ENCODE measurements at places on chromosomes 1 and 21.

DNA sequence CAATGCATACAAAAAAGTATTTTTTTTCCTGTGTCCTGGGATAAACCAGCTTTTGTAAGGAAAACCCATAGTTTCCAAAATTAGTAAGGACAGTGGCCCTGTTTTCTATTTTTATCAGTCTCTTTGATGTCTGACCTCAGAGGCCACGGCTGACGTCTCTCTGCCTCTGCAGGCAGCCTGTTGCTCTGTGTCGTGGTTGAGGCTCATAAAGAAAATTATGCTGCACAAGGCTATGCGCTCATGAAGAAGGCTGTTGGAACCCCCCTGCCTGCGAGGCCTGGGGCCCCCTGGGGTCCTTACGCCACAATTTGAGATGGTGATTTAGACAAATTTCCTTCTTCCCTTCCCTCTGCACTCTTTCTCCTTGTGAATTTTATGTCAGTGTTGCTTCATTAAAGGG is 48.9 kb downstream of the AGPAT3 start:
- DNase-seq = no peak

DNA sequence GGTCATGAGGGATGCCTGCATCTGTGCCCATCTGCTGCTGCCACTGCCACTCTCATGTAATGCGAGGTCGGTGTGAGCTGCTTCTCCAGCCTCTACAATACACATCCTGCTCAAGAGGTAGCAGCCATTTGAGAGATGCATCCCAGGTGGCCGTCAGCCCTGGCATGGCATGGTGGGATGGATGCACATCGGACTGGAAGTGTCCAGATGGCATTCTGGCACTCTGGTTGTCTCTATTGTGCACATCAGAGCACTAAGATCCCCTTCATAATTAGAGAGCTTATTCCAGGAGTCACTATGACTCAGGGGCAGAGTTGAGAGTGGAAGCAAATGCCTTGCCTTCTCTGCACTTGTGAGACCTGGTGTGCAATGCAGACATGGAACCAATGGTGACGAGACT is 3.8 kb downstream of the STRIP1 start:
- DNase-seq = no peak

- DNase-seq = no peak
These were observed 4.2 kb upstream of the CCDC28B start for GRCh38 chr1:32195972-32196823.

DNA sequence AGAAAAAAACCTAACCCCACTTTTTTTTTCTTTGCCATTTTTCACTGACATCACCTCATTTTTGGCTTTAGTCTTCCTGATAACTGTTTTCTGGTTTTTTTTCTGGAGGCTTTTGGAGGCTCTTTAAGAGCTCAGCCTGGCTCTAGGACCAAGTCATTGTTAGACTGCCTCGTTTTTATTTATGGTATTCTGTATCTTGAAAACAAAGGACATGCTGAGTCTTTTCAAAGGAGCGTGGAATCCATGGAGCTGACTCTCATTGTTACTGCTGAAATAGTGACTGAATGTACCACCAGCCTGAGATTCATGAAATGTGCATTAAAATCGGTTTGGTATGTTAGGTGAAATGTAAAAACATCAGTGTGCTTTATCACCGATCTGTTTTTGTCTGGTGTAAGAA is 28.0 kb downstream of the RASAL2 start:
- DNase-seq = no peak

DNA sequence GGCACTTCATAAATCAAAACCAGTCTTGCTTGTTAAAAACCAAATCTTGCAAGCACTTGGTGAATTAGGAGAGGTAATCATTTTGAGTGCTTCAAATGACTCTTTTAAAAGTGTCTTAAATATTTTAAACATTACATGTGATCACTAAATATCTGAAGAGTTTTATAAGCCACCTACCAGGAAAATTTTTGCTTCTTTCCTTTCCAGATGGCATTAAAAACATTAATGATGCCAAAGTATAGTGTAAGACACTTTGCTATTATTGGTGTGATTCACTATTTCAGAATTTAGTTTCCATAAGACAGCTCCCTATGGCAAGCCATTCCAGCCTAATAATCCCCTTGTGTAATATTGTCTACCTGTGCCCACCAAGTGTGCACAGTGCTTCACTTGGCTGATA is 548.8 kb upstream of the ADAMTS5 start:
- DNase-seq = no peak

GRCh38 chr1:115073298-115074087 is 15.8 kb downstream of the TSPAN2 start:
- no peak for DNase-seq

DNA sequence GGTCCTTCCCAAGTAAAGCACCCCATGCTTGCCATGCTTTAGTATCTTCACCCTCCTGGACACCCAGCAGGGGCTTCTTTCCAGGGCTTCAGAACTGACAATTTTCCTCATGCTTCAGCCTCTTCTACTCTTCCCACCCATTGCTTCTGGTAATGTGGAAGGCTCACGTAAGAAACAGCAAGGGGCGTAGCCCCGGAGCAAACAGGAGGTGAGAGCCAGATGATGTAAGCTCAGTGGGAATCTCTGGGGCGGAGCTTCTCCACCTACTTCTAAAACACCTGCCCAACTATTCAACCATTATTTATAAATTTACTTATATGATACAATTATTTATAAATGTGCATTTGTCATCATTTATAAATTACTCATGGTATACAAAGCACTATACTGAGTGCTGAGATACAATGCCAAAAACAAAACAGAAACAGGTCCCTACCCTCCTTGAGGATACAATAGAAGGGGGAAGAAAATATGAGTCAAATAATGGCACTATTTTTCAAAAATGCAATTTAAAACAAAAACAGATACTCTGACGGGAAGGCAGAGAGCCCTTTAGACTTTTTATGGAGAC is 140.1 kb upstream of the CAMK1G start:
- DNase-seq = no peak

- DNase-seq = no peak
These were observed 2.0 kb upstream of the ACOT11 start for GRCh38 chr1:54545916-54546635.

DNA sequence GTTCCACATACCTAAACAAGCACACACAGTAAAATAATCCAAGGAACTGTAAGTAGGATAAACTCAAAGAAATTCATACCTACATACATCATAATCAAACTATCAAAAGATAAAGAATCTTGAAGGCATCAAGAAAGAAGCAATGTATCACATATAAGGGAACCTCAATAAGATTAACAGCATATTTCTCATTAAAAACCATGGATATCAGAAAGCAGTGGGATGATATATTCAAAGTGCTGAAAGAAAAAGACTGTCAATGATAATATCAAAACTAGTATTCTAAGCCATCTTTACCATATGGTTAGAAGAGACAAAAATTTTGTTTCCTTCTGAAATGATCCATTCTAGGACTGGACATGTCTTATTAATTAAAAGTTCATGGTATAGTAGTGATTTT is 37.1 kb upstream of the ADAM30 start:
- DNase-seq = no peak

- DNase-seq = peak; percentile 57
These were observed at the start of gene HHIPL2 for GRCh38 chr1:222547944-222548671. Gene HHIPL2, minus strand, starts transcription at chr1:222548104. Its CDS starts 60 bp downstream, at chr1:222548044.

DNA sequence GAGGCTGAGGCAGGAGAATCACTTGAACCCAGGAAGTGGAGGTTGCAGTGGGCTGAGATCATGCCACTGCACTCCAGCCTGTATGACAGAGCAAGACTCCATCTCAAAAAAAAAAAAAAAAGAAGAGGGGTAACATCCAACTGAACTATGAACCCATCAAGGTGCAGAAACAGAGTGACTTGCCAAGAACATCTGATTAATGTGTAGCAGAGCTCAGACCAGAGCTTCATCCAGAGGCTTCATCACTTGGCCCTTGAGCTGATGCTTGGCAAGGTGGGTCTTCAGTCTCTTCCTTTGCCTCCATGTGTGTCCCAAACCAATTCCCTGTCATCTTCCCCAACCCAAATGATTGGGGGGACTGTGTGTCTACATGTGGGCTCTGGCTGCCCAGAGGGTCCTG is 32.6 kb downstream of the HSD3B1 start:
- DNase-seq = peak; percentile 14

- DNase-seq = no peak
These were observed 9.6 kb downstream of the TTLL10 start for GRCh38 chr1:1183221-1183747.

DNA sequence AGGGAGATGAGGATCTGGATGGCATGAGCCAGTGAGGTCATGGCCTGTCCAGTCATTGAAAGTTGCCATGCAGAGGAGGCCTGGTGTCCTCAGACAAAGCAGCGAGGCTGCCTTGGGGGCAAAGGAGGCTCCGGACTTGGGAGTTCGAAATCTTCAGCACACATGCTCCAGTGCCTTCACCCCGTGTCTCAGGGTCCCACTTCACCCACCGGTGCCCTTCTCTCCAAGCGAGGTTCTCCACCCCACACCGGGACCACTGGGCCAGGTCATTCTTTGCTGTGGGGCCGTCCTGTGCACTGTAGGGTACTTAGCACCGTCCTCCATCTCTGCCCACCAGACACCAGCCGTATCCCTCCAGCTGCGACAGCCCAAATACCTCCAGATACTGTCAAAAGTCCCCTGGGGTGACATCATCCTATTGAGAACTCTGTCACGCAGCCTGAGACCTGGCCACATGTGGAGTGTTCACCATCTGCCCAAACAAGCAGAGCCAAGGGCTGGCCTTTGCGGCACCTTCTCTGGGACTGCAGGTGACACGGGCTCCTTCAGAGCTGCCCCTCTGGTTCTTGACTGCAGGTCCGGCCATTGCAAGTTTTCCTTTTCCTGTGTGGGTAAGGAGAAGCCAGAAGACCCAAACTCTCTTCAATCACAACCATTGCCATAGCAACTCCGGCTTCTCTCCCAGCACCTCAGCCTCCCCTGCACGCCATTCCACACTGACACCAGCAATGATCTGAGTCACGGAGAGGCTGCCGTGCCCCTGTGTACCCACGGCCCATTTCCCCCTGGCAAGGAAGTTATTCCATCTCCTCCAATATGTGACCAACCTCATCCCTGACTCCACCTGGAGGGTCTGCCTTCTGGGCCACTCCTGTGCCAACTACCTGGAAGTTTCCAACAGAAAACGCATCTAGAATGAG is 20.4 kb upstream of the PDE9A start:
- DNase-seq = peak; percentile 43

- peak; percentile 61 for DNase-seq
These were observed 758 bp downstream of the RAD54L start for GRCh38 chr1:46248122-46248920.

DNA sequence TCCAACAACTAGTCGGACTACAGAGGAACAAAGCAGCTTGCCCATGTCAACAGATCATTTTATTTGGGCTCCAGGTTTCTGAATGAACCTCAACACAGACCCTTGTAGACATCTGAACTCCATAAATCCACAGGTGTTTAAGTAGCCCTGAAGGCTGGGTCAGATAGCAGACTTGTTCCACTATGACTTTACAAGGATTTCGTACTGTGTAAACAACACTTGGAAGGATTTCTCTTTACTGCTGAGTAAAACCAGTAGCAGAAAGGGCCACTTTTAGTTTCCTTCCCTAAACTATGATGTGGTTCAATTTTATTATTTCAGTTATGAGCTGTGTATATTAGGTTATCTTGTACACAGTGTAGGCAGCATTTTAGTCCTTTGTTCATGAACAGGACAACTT is 316.4 kb upstream of the ADGRL2 start:
- no peak for DNase-seq

- peak; percentile 85 for DNase-seq
These were observed 6.5 kb downstream of the CAPN9 start for GRCh38 chr1:230753586-230754251.

DNA sequence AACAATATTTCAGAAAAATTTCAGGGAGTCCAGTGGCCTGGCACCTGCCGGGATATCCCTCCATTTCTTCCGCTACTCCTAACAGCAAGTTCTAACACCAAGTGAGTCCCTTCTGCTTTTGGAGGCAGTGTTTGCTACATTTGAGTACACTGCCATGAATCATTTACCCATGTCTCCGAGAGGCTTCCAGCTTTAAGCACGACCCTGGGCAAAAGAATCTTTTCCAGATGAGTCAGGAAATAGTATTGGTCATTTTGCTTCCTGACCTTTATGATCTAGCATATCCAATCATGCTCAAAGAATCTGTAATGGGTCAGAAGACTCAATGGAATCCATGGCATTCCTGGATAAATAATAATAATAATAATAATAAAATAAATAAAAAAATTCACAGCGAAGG is 60.7 kb upstream of the FMN2 start:
- DNase-seq = peak; percentile 61

DNA sequence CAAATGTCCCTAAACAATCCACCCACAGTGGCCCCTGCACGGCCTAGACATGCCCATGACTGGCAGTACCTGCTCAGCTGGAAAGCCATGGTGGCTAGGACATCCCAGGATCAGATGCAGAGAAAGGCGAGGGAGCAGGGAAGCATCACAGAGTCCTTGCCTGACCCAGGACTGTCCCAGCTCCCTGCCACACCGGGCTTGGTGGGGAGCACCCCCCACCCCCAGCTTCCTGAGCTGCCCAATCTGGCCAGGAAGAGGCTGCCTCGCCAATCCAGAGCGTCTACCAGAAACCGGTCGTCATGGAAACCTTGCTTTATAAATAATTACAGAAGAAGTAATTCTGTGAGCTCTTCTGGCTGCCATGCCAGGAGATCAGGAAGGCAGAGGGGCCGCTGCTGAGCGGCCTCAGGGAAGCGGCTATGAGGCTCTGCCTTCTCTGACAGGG is 34.8 kb downstream of the ACOT7 start:
- DNase-seq = no peak

DNA sequence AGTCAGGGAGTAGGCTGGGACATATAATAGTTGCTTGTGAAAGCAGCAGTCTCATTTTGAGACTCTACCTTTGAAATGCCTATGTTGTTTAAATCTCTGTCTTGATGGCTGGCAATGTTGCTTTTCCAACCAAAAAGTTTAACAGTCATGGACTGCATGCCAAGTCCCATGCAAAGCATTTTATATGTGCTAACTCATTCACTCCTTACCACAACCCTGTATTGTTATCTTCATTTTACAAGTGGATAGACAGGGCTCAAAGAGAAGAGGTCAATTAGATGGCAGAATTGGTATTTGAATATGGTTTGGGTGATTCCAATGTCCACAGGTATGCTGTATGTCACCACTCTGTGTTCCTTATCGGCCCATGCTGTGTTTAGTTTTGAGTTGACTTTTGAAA is 331.4 kb upstream of the USP24 start:
- DNase-seq = no peak

DNA sequence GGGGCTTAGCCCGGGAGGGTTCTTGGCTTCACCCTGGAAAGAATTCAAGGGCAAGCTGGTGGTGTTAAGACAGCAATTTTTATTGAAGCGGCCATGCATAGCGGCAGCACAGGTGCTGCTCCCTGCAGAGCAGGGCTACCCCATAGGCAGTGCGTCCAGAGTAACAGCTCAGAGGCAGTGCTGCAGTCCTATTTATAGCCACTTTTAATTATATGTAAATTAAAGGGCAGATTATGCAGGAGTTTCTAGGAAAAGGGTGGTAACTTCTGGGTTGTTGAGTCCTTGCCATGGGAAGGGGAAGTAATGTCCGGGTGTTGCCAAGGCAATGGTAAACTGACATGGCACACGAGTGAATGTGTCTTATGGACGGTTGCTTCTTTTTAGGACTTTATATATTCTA is 57.0 kb downstream of the VPS26C start:
- DNase-seq = no peak

- peak; percentile 94 for DNase-seq
These were observed 12.5 kb upstream of the SPSB1 start for GRCh38 chr1:9280015-9280860.
